ENCODE measurements at places on chromosomes 6 and 20. TPM values are rescaled to one million over a fixed set of nuclear protein-coding genes. Genes with fewer than 3 reads are reported as not detected.

GRCh38 chr6:109441069-109441816, 719 bp downstream of the SMPD2 start:
- DNase-seq = peak; percentile 88

GRCh38 chr6:11043961-11044711, at the start of gene ELOVL2:
ELOVL2 (minus strand) TSS chr6:11044305; CDS start chr6:11044230, 75 bp downstream.
- no peak for DNase-seq

GRCh38 chr6:56263596-56264315, 16.4 kb upstream of the COL21A1 start:
- no peak for DNase-seq

Gene PTPRT
- 0.93 TPM for total RNA-seq
